Gastroesophageal sphincter (tissue), 4 donors: ENCODE measurements at places on chromosomes 6 and 20.
A peak's percentile ranks its signal among the peaks of the same experiment; 100 is the strongest.

DNA sequence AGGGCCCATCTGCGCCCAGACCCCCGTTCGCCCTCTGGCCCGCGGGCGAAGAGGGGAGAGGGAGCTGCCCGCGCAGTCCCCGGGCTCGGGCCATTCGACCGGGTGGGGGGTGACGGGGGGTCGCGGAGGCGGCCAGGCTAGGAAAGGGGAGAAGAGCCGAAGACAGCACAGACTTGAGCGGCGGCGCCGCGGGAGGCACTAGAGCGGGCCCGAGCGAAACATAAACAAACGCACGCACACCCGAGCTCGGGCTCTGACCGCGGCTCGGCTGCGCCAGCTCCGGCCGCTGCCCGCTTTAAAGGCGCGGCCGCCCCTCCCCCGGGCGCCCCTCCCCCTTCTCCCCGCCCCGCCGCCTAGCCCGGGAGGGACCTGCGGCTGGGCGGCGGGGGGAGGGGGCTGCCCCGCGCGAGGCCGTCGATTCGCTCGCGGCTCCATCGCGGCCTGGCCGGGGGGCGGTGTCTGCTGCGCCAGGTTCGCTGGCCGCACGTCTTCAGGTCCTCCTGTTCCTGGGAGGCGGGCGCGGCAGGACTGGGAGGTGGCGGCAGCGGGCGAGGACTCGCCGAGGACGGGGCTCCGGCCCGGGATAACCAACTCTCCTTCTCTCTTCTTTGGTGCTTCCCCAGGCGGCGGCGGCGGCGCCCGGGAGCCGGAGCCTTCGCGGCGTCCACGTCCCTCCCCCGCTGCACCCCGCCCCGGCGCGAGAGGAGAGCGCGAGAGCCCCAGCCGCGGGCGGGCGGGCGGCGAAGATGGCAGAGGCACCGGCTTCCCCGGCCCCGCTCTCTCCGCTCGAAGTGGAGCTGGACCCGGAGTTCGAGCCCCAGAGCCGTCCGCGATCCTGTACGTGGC is at the start of gene FOXO3:
TSS of gene FOXO3 (plus strand) at position 455 of the 846 bp plus-strand sequence. CDS start at position 747, 292 bp downstream.
- H3K4me3 ChIP-seq: peak within 1 kb of the TSS; percentile 54
- no peaks in the 10 kb centered on the region for H3K27me3 ChIP-seq
- peak within 1 kb of the TSS; percentile 100 for H3K27ac ChIP-seq

DNA sequence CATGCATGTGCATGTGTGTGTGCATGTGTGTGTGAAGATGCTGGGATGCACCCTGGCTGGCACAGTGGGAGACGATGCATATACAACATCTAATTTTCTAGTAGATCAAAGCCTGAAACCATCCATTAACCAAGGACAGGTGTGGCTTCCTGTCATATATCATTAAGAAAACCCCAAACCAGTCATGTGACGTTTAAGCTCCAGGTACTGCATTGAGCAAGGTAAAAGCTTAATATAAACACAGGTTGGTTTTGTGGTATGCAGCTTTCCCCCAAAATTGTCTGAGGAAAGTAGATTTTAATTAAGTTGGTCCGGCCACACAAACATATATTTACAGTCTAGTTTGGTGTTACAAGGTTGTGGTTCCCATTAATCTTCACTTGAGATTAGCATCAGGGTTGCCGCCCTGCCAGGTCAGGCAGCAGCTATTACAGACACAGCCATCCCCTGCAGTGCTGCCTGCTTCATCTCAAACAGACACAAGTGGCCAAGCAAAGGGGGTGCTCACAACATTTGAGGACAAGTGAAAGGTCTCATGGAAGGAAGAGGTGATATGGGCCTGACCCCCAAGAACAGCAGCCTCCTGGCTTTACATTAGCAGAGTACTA is 48.6 kb upstream of the NAA20 start:
- H3K27ac ChIP-seq: peak overlapping the region; percentile 33
- H3K4me1 ChIP-seq: peaks cover 43% of the 10 kb centered on the region
- no peak overlapping the region for H3K4me3 ChIP-seq
- peaks cover 76% of the 10 kb centered on the region for H3K36me3 ChIP-seq
- no peaks in the 10 kb centered on the region for H3K27me3 ChIP-seq
- no peak for ATAC-seq

GRCh38 chr20:12605751-12606150 is 403.0 kb upstream of the SPTLC3 start:
- no peak overlapping the region for H3K27ac ChIP-seq
- no peak for ATAC-seq
- no peaks in the 10 kb centered on the region for H3K4me1 ChIP-seq
- H3K4me3 ChIP-seq: no peak overlapping the region

DNA sequence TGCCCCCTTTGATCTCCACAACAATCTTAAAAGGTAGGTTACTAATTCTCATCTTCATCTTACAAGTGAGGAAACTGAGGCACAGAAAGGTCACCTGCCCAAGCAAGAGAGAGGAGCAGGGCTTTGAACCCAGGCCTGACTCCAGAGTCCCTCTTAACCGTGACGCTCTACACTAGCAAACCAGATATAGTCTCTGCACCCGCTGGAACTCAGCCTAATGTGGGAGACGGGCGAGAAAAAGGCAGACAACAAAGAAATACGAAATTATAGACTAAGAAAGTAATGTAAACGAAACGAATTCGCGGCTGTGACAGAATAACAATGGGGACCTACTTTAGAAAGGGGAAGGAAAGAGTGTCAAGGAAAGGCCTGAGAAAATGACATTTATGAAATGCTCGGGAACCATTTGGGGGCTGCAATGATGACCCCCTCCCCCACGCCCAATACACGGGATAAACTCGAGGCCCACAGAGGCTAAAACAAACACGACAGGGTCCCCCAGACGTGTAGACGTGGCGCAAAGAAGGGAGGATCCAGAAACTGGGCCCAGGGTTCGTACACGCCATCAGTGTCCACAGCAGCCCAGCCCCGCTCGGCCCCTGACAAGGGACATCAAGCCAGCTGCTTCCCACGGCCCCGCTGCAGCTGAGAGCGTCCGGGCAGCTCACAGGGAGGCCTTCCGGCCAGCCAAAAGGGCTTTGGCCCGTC is 637 bp downstream of the TRPC4AP start:
- H3K27me3 ChIP-seq: no peaks in the 10 kb centered on the region
- H3K36me3 ChIP-seq: peaks cover 16% of the 10 kb centered on the region
- ATAC-seq: no peak
- peak overlapping the region; percentile 97 for H3K27ac ChIP-seq
- H3K4me3 ChIP-seq: peak overlapping the region; percentile 80

GRCh38 chr20:61189534-61189933 is 62.5 kb upstream of the CDH4 start:
- peaks cover 44% of the 10 kb centered on the region for H3K27me3 ChIP-seq
- H3K36me3 ChIP-seq: no peaks in the 10 kb centered on the region
- no peak overlapping the region for H3K27ac ChIP-seq
- no peak overlapping the region for H3K4me3 ChIP-seq
